ENCODE measurements at places on chromosomes 13 and 19.

GRCh38 chr13:114235697-114236096 lies 1.0 kb downstream of the CDC16 start:
- no peak for DNase-seq

- no peak for DNase-seq
These were observed 329.6 kb downstream of the KCTD12 start for GRCh38 chr13:76556627-76557026.

DNA sequence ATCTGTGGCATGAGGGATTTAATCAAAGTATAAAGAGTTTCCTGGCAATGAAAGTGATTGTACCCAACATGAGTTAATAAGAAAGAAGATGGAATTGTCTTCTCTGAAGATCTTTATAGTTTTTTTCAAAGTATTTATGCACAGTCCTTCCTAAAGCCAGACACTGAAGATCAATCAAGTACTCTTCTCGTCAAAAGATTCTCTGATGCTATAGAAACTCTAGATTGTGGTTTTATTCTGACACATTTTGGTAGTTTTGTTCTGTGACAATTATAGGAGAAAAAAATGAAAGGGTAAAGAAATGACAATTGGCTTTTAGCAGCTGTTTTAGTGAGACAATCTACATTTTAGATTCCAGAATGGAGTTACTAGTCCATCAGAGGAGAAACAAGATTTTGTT lies 10.4 kb upstream of the ENOX1 start:
- no peak for DNase-seq

DNA sequence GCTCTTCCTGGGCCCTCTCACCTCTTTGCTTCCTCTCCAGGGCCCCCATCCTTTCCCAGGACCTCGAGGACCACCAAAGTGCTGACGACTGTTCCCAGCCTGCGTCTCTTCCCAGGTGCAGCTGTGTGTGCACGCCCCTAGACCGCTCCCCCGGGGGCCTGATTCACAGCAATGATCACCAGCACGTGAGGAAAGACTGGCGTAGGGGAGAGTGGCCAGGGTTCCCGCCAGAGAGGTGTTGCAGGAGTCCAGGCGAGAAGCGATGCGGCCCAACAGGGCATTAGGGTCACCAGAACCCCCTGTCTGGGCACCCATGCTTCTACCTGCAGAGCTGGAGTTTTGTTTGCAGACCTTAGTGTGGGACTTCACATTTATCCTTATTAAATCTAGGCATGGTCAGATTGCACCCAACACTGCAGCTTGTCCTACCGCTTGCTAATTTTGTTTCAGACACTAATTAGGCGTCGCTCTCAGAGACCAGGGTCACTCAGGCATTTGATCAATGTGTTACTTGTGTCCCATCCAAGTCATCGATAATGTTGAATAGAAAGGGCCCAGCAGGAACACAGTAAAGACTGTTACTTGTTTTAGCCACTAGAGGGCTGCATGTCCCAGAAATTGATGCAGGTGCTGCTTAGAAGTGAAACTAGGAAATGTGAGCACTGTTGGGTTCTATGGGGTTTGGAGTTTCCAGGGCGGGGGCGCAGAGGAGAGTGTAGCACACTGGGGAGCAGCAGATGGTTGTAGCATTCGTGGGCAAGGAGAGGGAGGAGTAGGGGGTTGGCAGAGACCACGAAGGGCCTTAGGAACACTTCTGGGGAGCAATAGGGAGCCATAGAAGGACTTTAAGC lies 53.2 kb downstream of the CDADC1 start:
- DNase-seq = peak; percentile 73

DNA sequence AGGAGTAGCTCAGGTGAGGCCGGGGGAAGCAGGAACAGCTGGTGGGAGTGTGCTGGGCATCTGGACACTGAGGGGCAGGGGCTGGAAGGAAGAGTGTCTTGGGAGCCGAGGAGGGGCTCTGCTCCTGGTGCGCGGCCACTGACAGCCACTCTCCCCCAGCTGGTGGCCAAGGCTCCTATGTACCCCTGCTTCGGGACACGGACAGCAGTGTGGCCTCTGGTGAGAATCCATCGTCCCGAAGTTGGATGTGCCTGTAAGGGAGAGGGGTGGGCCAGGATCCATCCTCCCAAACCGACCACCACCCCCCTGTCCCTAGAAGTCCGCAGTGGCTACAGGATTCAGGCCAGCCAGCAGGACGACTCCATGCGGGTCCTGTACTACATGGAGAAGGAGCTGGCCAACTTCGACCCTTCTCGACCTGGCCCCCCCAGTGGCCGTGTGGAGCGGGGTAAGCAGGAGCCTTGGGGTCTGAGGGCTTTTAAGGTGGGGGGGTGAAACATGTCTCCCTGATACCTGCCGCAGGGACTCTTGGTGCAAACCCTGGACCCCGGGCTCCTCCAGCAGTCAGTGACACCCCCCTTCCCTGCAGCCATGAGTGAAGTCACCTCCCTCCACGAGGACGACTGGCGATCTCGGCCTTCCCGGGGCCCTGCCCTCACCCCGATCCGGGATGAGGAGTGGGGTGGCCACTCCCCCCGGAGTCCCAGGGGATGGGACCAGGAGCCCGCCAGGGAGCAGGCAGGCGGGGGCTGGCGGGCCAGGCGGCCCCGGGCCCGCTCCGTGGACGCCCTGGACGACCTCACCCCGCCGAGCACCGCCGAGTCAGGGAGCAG lies 2.0 kb upstream of the USF2 start:
- no peak for DNase-seq

DNA sequence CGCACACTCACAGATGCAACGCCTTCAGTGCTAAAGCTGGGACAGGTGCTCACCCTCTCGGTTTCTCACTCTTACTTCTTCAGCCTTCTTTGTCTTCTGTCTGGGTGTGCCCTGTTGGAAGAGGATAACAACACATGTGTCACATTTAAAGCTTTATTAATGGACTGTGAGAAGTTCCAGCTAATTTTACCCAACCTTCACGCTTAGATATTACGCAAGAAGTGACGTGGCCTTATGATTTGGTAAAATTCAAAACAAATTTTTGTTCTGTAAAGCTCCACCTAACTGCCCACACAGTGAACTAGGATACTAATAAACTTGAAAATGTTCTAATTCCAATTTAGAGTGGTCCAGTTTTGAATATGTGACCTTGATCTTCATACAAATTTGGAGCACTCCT lies 66.7 kb upstream of the LRCH1 start:
- no peak for DNase-seq

DNA sequence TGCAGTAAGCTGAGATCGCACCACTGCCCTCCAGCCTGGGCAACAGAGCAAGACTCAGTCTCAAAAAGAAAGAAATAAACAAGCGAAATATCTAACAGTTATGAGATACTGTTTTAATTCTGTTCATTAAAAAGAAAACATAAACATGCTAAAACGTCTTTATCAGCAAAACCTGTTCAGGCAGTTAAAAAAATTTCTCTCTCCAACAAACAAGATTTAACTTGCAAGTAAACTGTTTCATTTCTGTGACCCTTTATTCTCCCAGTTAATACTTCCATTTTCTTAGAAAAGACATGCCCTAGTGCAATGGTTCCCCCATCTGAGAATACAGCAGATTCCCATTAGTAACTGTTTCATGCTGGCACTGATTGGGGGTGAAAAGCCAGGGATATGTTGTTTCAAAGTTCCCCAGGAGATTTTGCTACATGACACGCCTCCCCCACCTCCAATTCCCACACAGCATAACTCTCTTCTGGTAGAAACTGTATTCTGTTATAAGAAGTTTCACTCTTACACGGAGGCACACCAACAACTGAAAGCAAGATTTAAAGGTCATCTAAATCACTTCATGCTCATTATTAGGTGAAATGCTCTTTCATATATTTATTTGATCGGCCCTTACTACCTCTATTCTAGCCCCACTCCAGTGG lies 24.4 kb downstream of the ELF1 start:
- no peak for DNase-seq

GRCh38 chr13:75419656-75420055 lies 62.3 kb downstream of the TBC1D4 start:
- no peak for DNase-seq

- DNase-seq = no peak
These were observed 245.0 kb downstream of the ABCC4 start for GRCh38 chr13:95056266-95056665.

DNA sequence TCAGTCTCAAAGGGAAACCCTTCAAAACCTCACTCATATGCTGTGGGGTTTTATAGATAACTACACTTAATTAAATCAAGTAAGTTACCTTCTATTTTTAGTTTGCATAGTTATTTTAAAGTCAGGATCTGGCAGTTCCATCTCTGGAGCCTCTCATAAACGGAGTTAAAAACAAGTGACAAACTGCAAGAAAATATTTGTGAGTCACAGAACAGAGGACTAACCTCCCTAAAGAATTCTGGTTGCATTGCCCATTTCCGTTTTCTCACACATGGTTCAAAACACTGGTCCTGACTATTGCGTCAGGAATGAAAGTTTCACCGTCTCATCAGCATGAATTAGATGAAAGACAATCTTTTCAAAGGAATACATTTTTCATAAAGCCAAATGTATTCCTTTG lies 10.6 kb downstream of the RXFP2 start:
- DNase-seq = no peak

GRCh38 chr19:29952177-29952576 lies 10.1 kb downstream of the URI1 start:
- DNase-seq = no peak

GRCh38 chr13:25659091-25659795 lies 287.5 kb downstream of the ATP8A2 start:
- no peak for DNase-seq

GRCh38 chr13:99871249-99871898 lies 100.2 kb downstream of the ZIC5 start:
- no peak for DNase-seq

- no peak for DNase-seq
These were observed 14.6 kb upstream of the IPO5 start for GRCh38 chr13:97938706-97939475.

- DNase-seq = no peak
These were observed 14.3 kb downstream of the CHAMP1 start for GRCh38 chr13:114328595-114328994.

DNA sequence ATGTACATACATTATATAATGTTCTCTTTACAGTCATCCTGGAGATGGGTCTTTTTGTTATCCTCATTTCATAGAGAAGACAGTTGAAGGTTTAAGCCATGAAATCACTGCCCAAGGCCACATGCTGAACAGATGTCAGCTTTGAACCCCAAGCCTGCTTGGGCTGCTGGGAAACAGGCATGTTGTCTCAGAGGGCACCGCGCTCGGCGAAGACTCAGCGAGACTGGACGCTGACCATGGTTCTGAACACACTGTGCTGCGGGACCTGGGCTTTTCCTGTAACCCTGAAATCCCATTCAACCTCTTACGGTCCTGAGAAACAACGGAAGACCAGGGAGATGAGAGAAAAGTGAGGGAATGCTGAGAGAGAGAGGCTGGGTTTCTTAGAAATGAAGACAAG lies 27.3 kb downstream of the LRFN3 start:
- DNase-seq = no peak

DNA sequence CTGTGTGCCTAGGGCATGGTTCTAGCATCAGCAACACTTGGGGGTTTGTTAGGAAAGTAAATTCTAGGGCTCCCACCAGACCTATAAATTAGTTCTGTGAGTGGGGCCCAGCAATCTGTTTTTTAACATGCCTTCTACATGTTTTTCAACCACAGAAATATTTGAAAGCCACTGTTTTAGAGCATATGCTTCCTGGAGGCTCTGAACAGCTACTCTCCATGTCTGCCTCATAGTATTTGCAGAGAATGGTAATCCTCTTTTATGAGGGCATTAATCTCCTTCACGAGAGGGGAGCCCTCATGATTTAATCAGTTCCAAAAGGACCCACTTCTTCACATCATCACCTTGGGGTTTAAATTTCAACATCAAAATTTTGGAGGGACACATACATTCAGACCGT lies 6.0 kb downstream of the SPATA13 start:
- DNase-seq = no peak
